ENCODE measurements at places on chromosomes 12 and 14.
A peak's percentile ranks its signal among the peaks of the same experiment; 100 is the strongest.

GRCh38 chr14:90107789-90108188, 46.0 kb downstream of the KCNK13 start:
- no peak for DNase-seq

DNA sequence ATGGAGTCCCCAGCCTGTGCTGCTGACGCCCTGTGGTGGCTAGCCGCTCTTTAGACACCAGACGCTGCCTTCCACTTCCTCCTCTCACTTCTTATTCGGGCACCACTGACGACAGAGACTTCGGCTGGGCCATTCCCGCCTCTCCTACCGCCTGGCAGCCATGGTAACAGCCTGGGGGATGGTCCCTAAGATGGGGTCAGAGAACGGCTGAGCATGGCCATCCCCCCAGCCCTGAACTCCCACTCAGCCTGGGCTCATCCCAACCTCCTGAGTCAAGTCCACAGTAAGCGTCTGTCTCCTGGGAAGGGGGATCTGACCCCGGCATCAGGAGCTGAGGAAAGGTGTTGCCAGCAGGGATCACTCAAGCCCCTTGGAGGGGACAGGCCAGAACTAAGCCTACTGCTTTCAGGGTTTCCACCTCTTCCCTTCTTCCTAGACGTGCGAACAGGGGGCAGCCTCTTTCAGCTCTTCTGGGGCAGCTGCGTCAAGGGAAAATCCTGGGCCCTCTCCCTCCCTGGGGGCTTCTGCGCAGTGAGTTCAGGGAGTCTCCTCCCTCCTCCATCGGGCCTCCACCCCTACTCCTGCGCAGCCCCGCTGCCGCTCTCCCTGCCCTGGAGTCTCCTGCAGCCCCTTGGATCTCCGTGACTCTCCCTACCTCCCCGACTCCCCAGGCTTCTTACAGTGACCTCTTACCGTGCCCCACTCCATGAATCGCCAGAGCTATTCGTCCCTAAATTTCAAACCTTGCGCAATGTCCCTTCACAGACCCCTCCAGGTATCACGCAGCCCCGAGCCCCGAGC, 643 bp upstream of the TAMALIN start:
- DNase-seq, result no peak

DNA sequence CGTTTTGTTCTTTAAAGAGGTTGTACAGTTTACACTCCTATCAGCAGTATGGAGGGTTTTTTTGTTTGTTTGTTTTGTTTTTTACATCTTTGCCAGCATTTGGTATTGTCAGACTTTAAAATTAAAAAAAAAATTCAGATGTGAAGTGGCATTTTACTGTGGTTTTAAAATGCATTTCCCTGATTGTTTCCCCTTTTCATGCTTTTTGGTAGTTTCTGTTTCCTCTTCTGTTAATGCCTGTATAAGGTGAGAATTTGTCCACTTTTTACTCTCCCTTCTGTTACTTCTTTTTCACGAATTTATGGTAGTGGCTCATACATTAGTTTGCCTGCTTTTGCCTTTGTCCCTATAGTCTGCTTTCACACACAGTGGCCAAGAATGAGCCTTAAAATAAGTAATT, 36.6 kb downstream of the MNAT1 start:
- no peak for DNase-seq

DNA sequence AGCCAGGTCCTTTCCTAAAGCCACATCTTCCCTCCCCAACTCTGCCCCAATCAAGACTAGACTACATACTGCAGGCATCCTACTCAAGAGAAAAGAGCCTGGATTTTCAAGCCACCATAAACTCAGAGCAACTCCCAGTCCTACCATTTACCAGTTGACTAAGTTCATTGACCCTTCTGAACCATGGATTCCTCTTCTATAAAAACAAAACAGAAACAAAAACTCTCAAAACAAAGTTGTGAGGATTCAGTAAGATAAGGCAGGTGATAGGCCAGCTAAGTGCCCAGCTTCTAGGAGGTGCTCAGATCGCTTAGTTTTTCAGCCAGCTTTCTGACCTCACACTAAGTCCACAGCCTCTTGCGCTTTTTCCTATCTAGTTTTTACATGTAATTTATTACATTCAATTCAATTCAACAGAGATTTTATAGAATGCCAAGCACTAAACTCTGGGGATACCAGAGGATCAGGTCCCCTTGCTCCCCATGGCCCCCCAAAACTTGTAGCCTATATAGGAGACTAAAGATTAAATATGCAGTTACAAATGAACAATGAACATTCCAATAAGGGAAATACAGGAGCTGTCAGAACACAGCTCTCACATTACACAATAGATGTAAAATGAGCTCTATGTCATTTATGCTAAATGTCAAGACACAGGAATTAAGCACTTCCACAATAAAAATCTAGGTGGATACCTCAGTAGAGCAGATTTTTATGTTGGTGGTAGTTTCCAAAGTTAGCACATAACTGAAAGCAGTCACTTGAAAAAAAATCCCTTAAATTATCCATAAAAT, 104.5 kb upstream of the EGLN3 start:
- DNase-seq, result no peak

DNA sequence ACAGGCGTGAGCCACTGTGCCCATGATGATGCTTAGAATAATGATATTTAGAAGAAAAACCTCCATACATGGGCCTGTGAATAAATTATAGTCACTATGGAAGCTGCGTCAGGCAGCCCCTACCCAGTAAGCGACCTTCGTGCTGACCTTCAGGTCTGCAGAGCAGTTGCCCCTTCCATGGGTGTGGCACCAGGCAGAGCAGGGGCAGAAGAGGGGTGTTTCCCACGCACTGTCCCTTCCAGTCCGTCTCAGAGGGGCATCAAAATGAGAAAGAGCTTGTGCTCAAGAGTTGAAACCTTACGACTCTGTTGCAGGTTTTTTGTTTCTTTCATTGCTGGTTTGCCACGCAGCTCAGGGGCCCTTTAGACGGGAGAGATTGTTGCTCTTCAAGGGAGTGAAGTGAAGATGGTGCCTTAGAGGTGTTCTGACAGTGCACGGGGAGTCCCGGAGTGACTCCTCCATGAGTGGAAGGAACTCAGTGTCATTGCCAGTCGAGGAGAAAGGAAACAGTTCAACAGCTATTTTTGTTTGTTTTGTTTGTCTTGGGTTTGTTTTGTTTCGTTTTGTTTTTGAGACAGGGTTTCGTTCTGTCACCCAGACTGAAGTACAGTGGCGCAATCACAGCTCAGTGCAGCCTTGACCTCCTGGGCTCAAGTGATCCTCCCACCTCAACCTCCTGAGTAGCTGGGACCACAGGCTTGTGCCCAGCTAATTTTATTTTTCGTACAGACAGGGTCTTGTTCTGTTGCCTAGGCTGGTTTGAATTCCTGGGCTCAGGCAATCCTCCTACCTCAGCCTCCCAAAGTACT, 13.9 kb downstream of the CKB start:
- DNase-seq, result no peak

- DNase-seq, result no peak
Observed at GRCh38 chr12:12903642-12904609, 12.6 kb downstream of the GPRC5A start.

- no peak for DNase-seq
Observed at GRCh38 chr14:91727121-91727520, 4.8 kb downstream of the CATSPERB start.

DNA sequence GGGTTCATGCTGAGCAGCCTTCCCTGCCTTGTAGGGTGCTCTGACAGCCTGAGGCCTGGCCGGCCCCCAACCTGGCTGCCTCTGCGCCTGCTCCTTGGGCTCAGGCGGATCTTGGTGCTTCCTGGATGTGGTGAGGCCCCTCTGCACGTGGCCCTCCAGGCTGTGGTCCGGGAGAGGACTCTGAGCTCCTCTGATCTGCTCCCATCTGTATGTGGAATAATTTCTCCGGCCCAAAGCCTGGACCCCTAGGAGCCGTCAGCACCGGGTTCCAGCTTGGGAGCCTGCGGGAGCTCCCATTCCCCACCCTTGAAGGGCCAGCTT, 21.3 kb upstream of the EIF2B2 start:
- DNase-seq, result no peak

DNA sequence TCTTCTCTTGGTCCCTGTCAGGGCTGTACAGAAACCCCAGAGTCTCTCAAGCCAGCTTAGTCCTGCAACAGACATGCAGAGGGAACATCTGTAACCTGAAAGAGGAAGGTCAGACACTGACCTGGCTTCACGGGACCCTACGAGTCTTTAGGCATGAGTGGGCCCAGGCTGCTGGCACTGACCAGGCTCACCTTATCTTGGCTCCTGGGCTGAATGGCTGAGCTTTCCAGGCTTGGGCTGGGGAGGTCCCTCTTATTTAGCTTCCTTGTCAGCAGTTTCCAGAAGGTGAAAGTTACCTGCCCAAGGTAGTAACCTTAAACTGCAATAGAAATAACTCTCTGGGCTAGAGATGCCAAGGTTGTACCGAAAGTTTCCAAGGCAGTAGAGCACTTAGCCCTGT, 58.4 kb upstream of the FUT8 start:
- no peak for DNase-seq

DNA sequence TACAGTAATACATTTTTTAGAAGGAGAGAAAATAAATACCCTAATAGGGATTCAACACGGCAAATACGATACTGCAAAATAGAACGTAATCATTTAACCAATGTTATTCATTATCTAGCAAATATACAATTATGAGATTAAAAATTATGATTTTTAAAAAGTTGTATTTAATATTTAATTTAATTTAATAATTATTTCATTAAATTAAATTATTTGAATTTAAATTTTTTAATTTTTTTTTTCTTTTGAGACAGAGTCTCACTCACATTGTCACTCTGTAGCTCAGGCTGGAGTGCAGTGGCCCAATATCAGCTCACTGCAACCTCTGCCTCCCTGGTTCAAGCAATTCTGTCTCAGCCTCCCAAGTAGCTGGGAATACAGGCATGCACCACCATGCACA, 42.0 kb downstream of the GXYLT1 start:
- DNase-seq, result no peak

GRCh38 chr14:105492971-105493871, 2.2 kb downstream of the TEDC1 start:
- no peak for DNase-seq

DNA sequence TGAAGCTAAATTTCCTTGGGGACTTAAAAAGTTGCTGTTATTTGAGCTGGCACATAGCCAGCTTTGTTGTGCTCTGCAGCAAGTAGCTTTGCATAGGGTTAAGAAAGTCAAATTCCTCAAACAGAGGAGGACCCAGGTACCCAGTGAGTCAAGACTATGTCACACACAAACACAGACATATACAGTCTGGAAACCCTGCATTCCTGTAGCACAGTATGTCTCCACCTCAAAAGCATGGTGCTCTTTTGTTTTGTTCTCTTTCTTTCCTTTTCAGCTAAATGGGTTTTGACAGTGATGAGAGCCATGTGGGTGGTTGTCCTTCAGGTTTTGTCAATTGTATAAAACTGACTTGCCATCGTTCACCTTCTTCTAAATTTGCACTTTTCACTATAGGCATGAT, 179.6 kb upstream of the DIO2 start:
- peak; percentile 19 for DNase-seq

- DNase-seq, result no peak
Observed at GRCh38 chr12:52293926-52294325, 2.6 kb upstream of the KRT81 start.

DNA sequence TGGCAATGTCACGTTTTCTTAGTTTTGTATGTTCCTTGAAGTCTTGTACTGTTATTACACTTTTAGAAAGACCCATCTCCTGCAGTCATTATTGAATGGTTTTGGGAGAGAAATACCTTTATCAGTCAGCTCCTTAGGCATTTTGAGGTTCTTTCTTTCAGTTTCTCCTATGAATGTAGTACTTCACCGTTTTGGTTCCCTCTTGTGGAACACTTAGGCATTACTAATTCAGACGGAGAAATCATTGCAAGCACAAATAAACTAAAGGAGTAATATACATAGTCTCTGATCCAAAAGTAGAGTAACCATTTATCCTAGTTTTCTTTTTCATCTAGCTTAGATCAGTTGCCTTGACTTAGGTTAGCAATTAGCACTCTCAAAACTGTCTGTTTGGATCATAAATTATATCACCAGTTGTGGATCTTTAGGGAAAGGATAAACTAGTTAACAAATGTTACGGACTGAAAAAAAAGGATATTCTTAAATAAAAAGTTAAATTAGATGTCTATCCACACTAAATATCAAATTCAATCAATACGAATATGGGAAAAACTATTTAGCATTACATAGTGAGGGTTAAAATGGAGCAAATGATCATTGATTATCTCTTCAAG, 1538.3 kb upstream of the SEL1L start:
- no peak for DNase-seq

DNA sequence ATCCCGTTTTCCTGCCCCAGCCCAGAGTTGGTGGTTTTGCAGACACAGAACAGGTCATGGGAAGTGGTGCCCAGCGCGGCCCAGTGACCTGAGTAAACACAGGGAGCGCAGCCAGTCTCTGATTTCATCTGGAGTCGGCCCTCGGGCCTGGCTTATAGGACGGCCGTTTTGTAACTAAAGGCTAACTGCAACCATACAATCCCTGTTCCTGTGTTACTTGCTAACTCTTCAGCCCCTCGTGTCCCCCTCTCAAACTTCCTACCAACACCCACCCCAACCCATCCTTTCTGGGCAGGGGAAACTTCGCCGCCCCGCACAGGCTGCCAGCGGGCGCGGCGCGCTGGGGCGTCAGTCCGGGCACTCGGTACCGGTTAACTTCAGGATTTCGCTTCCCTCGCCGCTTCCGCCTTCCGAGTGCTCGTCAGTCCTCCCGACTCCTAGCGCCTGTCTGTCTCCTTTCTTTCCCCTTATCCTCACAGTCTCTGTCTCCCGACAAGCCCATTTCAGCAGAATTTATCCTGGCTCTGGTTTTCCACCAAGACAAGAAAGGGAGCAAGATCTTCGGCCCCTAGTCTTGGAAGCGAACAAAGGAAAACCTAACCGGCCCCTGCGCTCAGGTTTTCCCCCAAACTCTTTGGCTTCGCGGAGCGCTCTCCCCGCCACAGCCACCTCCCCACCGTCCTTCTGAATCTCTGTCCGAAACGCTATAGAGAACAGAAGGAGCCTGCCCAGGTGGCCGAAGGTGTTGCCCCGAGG, 2.0 kb downstream of the SIX1 start:
- peak; percentile 48 for DNase-seq

DNA sequence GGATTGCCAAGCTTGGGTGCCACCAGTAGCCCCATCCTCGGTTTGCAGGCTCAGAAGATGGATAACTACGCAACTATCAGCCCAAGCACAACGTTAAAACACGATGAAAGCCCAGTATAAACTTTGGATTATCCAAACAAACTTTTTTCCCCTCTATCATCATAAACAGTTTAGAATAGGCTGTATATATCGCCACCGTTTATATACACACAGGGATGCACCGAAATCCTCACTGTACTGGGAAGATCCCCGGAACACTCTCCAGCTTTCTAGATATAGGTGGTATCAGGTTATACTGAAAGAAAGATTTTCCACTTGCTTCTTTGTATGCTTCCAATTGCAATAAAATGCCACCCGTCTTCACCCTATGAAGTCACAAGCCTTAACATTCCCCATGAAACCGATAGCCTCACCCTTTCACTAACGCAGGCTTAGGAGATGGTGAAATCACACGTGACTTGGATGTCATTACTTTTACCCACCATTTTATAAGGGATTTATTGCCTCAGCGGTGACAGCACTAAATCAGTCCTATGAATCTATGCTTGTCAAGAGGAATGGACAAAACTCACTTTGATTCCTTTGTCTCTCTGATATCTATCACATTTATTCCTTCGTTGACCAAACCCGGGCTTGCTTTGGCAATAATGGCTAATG, 207.6 kb upstream of the FOXN3 start:
- no peak for DNase-seq
